ENCODE measurements at places on chromosomes 16 and 17.

DNA sequence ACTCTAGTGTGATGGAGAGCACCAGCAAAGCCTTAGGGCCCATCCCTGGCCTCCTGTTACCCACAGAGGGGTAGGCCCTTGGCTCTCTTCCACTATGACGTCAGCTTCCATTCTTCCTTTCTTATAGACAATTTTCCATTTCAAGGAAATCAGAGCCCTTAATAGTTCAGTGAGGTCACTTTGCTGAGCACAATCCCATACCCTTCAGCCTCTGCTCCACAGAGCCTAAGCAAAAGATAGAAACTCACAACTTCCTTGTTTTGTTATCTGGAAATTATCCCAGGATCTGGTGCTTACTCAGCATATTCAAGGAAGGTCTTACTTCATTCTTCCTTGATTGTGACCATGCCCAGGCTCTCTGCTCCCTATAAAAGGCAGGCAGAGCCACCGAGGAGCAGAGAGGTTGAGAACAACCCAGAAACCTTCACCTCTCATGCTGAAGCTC, at the start of gene CCL8:
Gene CCL8 (plus strand): TSS at position 397 of the 445 bp plus-strand sequence. CDS start 67 bp downstream, outside the sequence.
- no peak for DNase-seq

GRCh38 chr16:30488764-30489605, 16.4 kb downstream of the ITGAL start:
- DNase-seq = no peak

DNA sequence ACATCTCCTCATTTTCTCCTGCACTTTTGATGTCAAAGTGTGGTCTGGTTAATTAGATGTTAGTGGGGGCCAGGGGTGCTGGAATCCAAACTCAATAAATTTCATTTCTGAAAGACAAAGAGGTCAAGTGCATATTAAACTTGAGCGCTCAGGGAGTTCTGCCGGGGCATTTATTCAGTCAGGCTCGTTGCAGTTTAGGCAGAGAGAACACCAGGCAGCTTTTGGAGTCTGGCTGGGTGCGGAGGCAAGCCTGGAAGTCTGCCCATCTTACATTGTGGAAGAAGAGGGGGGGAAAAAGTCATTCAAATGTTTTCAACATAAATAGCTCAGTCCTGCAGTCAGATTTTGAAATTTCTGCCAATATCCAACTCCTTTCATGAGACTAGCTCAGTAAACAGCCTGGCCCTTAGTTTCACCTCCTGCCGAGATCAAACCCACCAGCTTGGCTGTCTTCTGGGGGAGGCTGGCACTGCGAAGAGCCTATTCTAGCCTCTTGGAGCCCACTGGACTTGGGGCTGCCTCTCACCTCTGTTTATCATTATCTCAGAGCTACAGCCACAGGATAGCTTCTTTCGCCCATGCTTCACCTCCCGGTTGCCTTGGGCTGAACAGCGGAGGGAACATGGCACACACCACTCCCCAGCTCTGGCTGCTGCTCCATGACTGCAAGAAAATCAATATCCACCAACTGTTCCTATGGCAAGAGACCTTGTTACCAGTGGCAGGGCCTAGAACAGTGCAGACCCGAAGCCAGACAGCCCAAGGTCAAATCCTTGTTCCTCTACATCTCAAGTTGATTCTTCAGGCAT, 177.4 kb upstream of the CDH5 start:
- no peak for DNase-seq

GRCh38 chr17:5000237-5000639, 2.5 kb downstream of the KIF1C start:
- DNase-seq = no peak

GRCh38 chr17:31111183-31111582, 16.4 kb downstream of the NF1 start:
- DNase-seq = no peak

DNA sequence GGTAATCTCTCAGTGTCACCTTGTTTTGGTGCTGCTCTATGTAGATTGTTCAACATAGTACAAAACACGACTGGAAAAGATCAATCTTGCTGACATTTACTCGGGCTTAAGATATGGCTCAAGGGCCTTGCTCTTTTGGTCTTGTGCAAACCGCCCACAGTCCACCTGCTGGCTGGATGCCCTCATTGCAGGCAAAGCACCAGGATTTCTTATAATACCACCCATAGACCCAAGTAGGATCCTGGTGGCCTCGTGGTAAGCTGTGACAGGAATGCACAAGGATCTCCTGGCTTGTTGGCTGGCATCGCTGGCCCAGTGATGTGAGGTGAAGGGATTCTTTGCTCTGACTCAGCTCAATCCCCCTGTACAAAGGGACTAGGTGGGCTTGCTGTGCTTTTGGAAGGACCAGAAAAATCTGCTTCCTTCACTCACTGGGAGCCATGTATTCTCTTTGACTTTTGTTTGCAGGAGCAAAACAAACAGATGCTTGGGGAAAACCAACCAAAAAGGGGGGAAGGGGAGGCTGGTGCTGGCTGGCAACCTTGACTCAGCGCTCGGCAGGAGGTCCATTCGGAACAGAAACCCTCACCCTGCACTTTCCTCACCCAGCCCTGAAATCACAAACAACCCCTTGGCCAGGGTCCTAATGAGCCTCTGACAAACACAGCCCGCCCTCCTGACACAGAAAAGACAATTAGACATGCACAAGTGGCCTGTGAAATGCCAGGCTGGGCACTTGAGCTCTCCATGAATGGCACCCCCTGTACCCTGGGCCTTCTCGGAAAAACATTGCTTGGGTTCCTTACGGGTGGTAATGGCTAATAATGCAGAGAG, 36.6 kb upstream of the MED9 start:
- DNase-seq = peak; percentile 55

- DNase-seq = no peak
Observed at GRCh38 chr17:5672815-5673430, 88.6 kb upstream of the NLRP1 start.

GRCh38 chr17:83115202-83115651, 35.8 kb downstream of the METRNL start:
- no peak for DNase-seq

- DNase-seq = no peak
Observed at GRCh38 chr16:19689342-19689741, 28.7 kb downstream of the KNOP1 start.

DNA sequence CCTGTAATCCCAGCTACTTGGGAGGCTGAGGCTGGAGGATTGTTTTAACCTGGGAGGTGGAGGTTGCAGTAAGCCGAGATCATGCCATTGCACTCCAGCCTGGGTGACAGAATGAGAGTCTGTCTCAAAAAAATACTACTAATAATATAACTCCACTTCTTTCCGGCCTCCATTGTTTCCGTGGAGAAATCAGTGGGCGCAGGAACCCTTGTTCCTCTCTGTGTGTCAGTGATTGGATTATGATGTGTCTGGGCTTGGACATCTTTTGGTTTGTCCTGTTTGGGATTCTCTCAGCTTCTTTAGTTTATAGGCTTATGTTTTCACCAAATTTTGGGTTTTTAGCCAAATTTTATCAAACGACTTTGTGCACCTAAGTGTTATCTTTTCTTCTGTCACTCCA, 36.8 kb downstream of the ACSF3 start:
- DNase-seq = no peak

DNA sequence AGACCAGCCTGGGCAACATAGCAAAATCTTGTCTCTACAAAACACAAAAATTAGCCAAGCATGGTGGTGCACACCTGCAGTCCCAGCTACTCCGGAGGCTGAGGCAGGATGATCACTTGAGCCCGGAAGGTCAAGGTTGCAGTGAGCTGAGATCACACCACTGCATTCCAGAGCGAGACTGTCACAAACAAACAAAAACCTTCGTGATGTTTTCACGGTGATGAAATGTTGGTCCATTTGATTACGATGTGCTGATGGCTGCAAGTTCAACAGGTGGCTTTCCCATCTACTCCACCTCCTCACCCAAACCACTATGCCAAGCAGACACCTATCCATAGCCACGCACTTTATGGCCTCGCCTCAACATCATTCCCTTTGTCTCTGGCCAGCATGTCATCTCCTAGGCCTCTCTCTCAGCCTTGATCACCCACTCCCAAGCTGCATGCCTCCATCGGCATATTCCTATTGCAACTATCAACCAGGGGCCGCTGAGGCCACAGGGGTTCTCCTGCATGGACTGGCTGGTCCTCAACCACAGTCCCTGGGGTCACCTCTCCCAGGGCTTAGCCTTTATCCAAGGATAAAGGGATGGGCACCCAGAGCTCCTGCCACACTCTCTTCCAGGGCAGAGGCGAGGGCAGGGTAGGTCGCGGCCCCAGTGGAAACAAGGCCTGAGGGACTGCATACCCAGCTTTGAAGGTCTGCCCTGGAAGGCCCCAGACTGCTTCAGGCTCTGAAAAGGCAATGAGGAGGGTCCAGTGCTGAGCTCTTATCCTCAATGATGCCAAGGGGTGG, 17.1 kb upstream of the ALOX15B start:
- no peak for DNase-seq

DNA sequence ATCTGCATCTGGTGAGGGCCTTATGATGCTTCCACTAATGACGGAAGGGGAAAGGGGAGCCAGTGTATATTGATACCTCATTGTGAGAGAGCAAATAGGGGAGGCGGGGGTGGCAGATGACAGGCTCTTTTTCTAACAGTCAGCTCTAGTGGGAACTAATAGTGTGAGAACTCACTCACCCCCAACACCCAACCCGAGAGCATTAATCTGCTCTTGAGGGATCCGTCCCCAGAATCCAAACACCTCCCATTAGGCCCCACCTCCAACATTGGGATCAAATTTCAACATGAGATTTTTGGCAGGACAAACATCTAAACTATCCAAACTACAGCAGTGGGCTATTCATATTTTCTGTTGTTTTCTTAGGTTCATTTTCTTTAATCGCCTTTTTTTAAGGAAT, 54.4 kb downstream of the BPTF start:
- no peak for DNase-seq

DNA sequence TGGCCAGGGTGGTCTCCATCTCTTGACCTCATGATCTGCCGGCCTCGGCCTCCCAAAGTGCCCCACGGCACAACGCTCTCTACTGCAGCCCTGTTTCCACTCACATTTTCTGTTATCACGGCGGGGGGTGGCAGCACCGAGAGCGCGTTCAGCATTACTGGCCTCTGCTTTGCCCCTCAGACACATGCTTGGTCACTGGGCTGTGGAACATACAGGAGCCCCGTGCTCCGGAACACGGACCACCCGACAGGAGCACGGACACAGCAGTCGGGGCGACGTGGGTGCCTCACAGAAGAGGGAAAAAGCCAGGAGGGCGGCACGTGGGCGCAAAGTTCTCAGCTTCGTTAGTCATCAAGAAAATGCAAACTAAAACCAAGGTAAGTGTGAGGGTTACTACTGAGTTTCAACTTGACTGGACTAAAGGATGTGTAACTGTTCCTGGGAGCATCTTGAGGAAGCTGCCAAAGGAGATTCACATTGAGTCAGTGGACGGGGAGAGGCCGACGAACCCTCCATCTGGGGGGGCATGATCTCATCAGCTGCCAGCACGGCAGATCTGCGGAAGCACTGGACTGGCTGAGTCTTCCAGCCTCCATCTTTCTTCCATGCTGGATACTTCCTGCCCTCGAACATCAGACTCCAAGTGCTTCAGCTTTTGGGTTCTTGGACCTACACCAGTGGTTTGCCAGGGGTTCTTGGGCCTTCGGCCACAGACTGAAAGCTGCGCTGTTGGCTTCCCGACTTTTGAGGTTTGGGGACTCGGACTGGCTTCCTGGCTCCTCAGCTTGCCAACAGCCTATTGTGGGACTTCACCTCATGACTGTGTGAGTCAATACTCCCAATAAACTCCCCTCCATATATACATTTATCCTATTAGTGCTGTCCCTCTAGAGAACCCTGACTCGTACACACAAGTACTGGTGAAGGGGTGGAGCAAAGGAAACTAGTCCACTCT, 106.8 kb downstream of the ZNF778 start:
- no peak for DNase-seq

- no peak for DNase-seq
Observed at GRCh38 chr16:57260294-57260929, 15.4 kb downstream of the ARL2BP start.

DNA sequence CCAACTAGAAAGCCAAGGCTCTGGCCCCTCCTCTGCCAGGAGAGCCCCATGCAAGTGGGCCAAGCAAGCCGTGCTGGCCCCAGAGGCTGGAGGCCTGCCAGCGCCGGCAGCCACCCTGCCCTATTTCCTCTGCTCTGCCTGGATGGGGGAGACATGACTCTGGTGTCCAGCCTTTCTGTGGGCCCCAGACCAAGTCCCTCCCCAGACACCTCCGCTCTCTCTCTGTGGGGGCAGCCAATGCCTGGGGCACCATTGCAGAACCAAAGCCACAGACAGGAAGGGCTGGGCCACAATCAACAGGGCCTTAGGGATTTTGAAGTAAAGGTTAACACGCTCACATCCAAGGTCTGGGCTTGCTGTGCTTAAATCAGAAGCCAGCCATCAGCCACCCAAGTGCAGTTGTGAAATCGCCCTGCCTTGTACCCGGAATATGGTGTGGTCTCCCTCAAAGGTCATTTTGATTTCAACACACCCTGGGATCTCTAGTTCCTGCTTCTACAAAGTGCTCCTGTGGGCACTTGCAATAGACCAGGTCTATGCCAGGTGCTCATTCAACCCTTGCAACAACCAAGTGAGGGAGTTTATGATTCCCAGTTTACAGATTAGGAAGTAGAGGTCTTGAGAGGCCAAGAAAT, 63.5 kb upstream of the TEX2 start:
- no peak for DNase-seq

- DNase-seq = no peak
Observed at GRCh38 chr17:79927688-79928501, 88.7 kb upstream of the CBX4 start.

DNA sequence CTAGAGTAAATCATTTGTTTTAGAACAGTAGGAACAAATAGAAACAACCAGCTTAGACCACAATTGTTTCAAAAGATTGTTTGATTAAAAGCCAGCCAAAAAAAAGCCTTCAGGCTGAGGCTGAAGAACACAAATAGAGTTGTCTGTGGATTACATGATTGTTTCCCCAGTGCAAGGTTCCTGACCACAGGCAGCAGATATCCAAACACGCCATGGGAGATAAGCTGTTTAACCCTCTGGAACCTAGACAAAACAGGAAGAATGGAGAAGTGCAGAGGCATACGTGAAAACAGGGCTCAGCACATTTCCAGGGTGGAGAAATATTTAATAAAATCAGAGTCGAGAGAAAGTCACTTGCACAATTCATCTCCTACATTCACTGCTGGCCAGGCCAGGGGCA, 21.0 kb downstream of the ATPAF2 start:
- DNase-seq = no peak

- DNase-seq = no peak
Observed at GRCh38 chr17:2564877-2565276, 28.6 kb upstream of the PAFAH1B1 start.

- DNase-seq = no peak
Observed at GRCh38 chr17:77877646-77878355, 80.7 kb upstream of the TNRC6C start.

GRCh38 chr16:16861546-16861945, 482.6 kb downstream of the NPIPA7 start:
- peak; percentile 23 for DNase-seq
